Effector memory CD4-positive, alpha-beta T cell (primary cell): ENCODE measurements at places on chromosomes 5 and 9.

- no peak for DNase-seq
Measured at GRCh38 chr9:3894772-3895171, 369.0 kb upstream of the RFX3 start.

DNA sequence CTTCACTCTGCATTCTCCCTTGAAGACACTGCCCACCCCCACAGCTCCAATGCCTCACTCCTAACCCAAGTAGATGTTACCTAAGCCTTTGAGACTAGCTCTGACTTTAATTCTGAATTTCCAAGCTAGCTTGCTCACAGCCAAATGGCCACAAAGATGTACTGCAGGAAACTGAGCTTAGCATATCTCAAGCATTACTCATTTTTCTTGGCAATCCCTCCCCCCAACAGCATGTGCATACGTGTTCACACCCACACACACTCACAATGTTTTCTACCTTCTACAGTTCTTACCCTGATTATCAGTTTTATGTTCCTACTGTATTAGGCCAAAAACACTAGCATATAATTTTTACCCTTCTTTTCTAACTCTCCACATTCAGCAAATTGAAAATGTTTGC lies 13.7 kb upstream of the GRIA1 start:
- no peak for DNase-seq

GRCh38 chr5:44565902-44566301 lies 176.7 kb upstream of the FGF10 start:
- no peak for DNase-seq

- no peak for DNase-seq
Measured at GRCh38 chr5:57703721-57704120, 221.1 kb upstream of the ACTBL2 start.

GRCh38 chr5:134813407-134813806 lies 32.4 kb upstream of the C5orf24 start:
- DNase-seq: no peak

DNA sequence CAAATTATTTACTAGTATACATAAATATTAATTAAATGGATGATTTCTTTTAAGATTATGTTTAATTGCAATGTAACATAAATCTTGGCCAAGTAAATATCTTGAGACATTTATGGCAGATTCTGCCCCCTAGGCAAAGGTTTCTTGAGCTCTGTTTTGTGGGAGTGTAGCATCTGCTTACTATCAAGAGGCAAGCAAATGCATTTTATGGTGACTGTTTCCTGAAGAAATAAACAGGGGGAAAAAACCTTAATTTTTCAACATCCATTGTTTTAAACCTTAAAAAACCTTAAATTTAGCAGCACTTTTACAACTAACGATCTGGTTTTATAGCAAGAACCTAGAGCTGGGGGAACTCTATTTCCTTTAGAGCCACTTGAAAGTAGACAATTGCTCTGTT lies 25.7 kb upstream of the FREM1 start:
- no peak for DNase-seq

GRCh38 chr5:73093943-73094342 lies 26.4 kb upstream of the TMEM171 start:
- no peak for DNase-seq

DNA sequence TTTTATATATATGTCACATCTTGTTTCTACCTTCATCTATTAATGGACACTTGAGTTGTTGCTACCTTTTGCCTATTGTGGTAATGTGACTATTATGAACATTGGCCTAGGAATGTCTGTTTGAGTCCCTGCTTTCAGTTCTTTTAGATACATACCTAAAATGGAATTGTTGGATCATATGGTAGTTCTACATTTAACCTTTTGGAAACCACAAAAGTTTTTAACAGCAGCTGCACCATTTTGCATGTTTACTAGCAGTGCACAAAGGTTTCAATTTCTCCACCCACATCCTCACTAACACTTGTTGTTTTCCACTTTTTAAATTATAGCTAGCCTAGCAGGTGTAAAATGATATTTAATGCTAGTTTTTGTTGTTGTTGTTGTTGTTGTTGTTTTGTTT lies 88.4 kb downstream of the GALNT10 start:
- no peak for DNase-seq

- no peak for DNase-seq
Measured at GRCh38 chr5:124457101-124457500, 289.3 kb downstream of the ZNF608 start.

GRCh38 chr9:78115073-78115472 lies 83.5 kb upstream of the GNAQ start:
- no peak for DNase-seq

GRCh38 chr9:109158651-109159050 lies 8.4 kb downstream of the FRRS1L start:
- DNase-seq: no peak

DNA sequence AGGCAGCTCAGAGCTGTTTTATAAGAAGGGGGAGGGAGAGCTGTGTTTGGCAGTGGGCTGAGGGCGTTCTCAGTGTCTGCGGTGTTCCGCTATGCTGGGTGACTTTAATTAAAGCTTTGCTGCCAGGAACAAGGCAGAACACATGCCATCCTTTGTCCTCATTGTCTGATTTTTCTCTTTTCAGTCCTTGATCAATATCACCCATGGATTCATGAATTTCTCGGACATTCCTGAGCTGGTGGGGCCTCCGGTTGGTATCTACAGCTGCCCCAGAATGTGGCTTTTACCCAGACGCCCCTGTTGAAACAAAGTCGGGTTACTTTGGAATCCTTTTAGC lies 66.5 kb upstream of the TGFBR1 start:
- DNase-seq: no peak

DNA sequence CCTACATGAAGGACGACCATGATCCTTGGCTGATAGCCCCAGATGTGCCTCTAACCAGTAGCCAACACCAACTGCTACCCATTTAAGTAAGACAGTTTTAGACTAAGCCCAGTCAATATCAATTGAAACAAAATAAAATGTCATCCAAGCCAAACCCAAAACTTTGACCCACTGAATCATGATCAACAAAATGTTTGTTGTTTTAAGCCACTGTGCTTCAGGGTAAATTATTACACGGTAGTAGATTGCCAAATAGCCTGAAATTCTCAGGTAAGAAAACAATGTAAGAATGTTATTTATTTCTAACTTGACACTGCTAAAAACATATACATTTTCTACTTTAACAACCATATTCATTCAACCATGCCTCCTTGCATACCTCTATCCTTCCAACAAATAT lies 105.5 kb upstream of the PAPPA start:
- DNase-seq: no peak

- DNase-seq: no peak
Measured at GRCh38 chr5:52840277-52841050, 52.7 kb downstream of the ITGA1 start.

DNA sequence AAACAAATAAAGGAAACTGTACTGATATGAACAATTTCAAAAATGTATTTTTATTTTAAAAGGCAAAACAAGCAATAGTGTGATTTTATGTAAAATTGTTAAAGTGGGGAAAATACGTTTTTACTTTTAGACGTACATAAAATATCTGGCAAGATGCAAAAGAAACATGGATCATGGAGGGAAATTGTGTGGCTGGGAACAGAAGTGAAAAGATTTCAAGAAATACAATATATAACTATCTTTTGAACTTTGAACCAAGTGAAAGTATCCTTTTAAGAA lies 1.5 kb upstream of the ZNF367 start:
- no peak for DNase-seq

DNA sequence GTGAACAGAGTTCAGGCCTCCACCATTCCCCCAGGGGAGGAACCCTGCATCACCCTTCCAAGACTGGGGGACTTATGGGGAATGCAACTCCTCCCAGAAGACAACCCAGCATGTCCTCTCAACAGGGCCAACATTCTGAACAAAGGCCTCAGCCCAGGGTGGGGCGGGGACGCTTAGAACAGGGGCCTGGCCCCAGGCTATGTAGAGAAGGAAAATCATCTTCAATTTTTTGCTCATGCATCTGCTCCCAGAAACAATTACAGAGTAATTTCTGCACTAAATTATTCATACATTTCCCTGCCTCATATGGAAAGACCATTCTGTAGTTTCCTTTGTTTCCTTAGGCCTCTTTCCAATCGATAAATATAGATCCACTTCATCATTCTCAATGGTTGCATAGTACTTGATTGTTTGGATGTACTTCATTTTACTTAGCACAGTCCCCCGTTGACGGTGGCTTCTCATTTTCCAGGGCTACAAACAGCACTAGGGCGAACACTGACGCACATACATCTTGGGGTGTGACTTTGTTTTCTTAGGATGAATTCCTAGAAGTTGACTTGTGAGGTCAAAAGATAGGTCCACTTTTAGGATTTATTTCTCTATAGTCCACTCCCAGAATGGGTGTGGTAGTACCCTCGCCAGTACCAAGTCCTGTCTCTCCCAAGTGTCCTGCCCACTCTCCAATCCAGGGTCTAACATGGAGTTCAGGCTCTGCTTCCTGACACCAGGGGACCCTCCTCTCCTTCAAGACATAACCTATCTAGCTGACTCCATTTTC lies 27.2 kb upstream of the SMU1 start:
- no peak for DNase-seq

DNA sequence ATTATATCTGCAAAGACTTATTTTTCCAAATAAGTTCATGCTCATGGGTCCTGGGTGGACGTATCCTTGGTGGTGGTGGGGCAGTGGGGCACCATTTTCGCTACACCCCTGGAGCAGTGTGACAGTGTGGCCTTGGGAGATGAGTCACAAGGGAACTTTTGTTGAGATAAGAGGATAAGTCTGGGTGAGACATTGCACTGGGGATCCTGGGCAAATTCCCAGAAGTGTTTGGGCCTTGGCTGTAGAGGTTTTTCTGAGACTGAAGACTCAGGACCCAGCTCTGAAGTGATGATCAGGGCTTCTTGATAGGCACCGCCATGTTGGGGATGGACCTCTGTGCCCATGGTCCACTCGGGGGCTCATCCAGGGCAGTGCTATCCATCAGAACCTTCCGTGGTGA lies 149.4 kb downstream of the MACROH2A1 start:
- no peak for DNase-seq

DNA sequence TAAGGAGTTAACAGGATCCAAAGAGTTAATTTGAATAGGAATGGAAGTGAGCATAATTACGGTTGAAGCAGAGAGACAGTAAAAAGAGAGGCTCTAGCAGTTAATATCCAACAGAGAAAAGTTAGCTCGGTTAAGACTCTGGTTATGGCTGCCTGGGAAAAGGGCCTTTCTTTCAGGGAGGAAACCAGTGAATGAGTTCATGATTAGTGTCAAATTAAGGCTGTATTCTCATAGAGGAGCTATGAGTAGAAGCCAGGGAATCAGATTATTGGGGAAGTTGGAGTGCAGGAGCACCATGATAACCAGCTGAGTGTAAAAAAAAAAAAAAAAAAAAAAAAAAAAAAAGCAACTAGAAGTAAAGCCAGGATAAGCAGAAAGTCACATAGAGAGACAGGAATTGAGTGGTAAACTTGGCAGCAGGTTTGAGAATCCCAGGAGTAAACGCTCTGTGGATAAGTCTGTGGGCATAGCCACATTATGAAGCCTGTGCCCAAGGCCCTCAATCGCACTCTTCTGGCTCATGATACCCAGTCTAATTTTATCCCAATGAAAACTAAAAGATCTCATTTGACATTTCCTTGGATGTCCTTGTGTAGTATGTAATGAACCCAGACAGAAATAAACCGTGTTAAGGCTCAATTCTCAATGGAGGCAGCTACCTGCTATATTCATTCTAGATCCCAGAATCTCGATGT lies 372.6 kb upstream of the MPDZ start:
- DNase-seq: no peak

DNA sequence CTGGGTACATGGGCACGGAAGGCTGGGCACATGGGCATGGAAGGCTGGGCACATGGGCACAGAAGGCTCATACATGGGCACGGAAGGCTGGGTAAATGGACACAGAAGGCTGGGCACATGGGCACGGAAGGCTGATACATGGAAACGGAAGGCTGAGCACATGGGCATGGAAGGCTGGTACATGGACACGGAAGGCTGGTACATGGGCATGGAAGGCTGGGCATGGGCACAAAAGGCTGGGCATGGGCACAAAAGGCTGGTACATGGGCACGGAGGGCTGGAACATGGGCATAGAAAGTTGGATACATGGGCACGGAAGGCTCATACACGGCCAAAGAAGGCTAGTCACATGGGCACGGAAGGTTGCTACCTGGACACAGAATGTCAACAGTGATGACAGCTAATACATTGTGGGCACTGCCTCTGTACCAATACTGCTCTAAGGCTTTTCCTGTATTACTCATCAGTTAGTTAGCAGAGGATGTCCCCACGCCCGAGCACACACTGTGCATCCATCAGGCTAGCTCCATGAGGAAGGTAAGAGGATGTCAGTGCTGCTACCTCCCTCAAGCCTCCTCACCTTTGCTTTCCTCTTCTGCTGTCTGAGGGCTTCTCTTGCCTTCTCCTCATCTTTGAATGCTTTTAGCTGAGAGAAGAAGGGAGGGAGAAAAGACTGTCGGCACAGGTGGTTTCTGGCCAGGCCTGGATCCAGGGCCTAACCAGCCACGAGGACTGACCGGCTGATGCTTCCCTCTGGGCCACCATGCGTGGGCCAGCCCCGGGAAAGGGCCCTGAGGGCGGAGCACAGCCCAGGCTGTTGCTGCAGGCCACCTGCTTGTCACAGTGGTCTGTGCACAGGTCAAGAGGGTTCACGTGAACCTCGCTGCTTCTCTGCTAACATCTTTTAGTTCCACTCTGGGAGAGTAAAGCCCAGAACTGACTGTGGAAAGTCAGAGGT lies 14.3 kb downstream of the GPX3 start:
- DNase-seq: no peak

DNA sequence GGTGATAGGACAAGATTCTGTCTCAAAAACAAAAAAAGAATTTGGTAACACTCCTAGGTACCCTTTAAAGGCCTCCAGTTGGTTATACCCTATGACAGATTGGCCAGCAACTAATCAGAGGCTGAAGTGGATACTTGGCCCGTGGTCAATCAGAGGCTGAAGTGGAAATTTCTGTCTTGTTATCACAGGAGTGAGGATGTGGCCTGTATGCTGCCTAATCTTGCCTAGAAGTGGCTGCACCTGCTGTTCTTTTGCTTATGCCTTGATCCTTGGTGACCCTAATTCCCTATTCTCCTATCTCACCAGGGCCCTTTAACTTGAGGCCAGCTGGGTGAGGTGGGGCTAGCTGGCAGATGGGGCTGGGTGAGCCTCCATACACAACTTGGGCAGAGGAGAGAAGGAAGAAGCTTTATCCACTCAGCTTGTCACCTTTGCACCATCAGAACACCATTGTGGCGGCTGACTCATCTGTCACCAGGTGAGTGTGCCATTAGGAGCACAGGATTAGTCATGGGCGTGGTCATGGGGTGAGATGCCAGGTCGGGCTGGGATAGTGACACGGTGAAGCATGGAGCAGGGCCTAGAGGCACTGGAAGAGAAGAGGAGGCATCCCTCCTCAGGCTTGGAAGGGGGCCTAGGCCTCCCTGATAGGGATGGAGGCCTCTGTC lies 41.5 kb downstream of the SAR1B start:
- DNase-seq: no peak
